ENCODE measurements at places on chromosomes 2 and 18. TPM values are rescaled to one million over a fixed set of nuclear protein-coding genes. Genes with fewer than 3 reads are reported as not detected.

Gene LTBP1
- polyA plus RNA-seq: 47.5 TPM

Gene KYNU
- polyA plus RNA-seq: 0.56 TPM

Gene ANKRD30B
- polyA plus RNA-seq: 0.06 TPM

DNA sequence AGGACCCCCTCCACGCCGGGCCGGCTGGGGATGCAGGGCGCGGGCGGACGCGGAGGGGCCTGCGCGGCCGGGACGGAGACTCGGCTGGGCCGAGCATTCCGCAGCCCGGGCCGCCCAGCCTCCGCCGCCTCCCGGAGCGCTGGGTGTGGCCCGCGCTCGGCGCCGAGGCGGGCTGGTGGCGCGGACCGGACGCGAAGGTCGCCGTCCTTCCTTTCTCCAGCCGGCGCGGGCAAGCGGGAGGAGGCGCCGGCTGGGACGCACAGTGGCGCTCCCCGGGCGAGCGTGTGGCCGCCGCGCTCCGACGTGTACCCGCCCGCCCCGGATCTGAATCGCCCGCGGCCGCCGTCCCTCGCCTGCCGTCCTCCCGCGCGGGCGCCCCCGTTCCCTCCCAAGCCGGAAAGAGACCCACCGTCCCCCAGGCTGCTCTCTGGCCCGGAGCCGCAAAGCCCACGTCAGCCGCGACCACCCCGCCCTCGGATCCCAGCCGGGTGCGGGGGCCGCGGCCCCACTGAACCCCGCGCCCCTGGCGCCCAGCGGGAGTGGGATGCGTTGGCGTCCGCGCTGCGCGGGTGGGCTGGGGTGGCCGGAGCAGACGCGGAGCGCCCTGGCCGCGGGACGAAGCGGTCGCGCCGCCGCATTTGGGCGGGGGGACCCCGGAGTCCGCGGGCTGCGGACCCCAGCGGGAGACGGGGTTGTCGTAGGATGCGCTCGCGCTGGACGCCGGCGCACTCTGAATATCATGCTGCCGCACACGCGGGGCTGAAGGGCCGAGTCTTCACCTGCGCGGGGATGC is 634 bp downstream of the SPATS2L start:
- peak; percentile 33 for DNase-seq

GRCh38 chr2:188798159-188798558 is 176.0 kb upstream of the COL3A1 start:
- peak; percentile 35 for DNase-seq

DNA sequence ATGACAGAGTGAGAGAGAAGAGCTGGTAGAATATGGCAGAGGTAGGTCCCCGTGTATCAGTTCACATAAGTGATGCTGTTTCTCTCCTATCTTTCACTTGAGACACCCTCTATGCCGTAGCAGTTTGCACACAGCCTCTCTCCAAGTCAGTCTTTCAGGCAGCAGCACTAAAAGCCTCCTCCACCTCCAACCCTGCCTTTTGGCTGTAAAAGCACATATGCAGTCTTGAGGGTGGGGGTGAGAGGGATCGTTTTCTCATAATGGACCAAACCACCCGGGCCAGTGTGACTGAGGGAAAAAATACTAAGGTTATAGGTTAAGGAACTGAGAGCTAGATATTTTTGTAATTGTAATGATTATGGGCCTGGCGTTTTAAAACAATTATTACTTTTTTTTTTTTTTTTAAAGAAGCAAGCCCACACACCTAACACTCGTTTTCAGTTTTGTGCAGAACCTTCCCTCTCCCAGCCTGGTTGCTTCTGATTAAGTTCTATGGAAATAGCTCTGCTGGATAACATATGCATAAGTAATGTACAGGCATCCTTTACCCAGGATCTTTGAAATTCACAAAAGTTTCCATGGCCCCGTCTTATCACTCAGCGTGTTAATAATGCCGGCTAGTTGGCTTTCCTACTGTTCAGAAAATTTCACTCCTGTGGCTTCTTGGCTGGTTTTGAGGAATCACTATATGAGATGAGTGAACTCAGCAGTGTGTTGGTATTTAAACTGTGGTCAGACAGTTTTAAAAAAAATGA is 112.2 kb upstream of the MEIS1 start:
- peak; percentile 20 for DNase-seq

GRCh38 chr18:45325778-45326177 is 289.5 kb upstream of the SLC14A2 start:
- DNase-seq: no peak

GRCh38 chr2:156565066-156565710 is 129.0 kb downstream of the GPD2 start:
- no peak for DNase-seq

Gene ADGRF3
- 1.9 TPM for polyA plus RNA-seq

Gene KCNK3
- polyA plus RNA-seq: 26.4 TPM

DNA sequence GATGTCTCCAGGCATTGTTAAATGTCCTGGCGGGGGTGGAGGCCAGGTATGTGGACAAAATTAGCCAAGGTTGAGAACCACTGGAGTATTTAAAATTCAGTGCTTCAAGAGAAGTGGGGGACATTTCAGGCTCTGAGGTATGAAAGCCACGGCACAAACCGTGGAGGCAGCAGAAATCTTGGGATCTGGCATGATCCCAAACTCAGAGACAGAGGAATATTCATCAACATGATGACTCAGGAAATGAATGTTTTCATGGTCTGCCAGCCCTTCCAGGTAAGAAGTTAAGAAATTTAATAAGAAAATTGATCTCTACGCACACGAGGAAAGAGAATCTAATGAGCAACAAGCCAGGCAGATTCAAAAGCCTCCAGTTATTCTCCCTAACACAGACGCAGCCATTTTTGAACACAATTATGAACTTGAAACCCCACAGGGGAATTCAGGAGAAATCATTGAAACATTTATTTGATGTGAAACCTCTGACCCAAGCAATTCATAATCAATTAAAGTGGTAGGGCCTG is 11.3 kb upstream of the GRP start:
- DNase-seq: no peak

- peak; percentile 79 for DNase-seq
Measured at GRCh38 chr2:158457826-158458616, 1.3 kb downstream of the PKP4 start.

Gene LAMA1
- polyA plus RNA-seq: 7.6 TPM

Gene FEV
- not detected for polyA plus RNA-seq

DNA sequence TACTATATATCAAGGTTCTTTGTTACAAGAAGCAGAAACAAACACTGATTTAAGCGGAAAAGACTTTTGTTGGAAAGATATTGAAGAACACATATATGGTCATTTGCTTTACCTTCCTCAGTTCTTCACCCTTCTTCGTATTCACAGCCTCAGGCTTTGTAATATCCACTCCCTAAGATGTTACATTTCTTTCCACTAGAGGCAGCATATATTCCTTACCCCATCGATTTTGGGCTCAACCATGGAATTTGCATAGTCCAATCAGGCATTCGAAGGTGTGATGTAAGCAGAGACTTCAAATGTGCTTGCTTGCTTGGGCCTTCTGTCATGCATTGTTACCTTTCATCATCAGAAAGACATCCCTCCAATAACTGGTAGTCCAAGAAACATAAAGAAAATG is 287.4 kb downstream of the PID1 start:
- no peak for DNase-seq

- DNase-seq: no peak
Measured at GRCh38 chr18:67735506-67735905, 219.0 kb upstream of the DSEL start.

- peak; percentile 61 for DNase-seq
Measured at GRCh38 chr2:16487686-16488085, 177.9 kb downstream of the CYRIA start.

Measured in right lung (tissue), 10 donors.